Activated T-cell treated with anti-CD3 and anti-CD28 coated beads for 4 hours (primary cell): ENCODE measurements at places on chromosomes 6 and 20.

GRCh38 chr6:26163427-26164119 lies 76.3 kb downstream of the HFE start:
- no peak for DNase-seq

GRCh38 chr6:131728296-131728939 lies 17.6 kb upstream of the CTAGE9 start:
- DNase-seq: no peak

DNA sequence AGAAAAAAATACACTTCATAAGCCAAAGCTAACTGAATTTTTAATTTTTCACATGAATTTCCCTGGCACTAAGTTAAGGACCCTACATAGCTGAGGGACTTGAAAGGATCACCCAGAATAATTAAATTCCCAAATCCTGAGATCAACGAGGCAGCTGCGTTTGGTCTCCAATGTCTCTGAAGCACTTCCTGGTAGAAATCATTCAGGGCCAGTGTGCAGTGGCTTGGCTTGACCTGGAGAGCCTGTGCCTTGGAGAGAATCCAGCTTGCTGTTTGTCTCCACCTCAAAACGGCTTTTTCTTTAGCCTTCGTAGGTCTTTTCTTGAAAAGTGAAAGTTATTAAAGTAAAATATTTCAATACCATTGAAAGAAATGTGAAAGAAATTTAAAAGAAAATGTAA lies 92.4 kb downstream of the SMOC2 start:
- no peak for DNase-seq

GRCh38 chr6:142942805-142943227 lies 2.2 kb downstream of the HIVEP2 start:
- no peak for DNase-seq

GRCh38 chr6:164108092-164108491 lies 693.6 kb downstream of the QKI start:
- DNase-seq: no peak
